ENCODE measurements at places on chromosomes 3 and 15.

- DNase-seq: no peak
Observed at GRCh38 chr15:29126821-29127461, 142.7 kb downstream of the NSMCE3 start.

- DNase-seq: no peak
Observed at GRCh38 chr3:43021186-43021585, 42.1 kb downstream of the GASK1A start.

DNA sequence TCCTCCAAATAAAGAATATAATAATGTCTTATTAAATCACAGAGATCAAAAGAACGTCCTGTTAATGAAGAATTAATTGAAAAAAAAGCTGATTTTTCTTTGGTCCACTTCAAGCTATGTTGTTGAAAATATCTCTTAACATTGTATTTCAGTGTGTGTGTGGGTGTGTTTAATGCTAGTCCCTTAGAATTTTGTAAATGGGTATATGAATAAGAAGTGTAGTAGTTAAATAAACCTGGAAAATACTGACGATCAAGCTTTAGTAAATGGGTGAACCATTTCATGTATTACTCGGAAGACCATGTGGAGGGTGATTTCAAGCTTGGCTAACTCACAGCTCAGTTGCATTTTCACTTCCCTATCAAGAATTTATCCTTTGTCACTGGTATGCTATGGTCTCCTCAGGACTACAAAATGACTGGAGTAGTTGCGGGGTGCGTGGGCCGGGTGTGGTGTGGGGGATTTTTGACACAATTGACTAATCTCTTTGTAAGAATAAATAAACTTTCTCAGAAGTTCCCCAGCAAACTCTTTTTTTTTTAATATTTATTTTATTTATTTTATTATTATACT is 586.4 kb downstream of the GRM7 start:
- no peak for DNase-seq

DNA sequence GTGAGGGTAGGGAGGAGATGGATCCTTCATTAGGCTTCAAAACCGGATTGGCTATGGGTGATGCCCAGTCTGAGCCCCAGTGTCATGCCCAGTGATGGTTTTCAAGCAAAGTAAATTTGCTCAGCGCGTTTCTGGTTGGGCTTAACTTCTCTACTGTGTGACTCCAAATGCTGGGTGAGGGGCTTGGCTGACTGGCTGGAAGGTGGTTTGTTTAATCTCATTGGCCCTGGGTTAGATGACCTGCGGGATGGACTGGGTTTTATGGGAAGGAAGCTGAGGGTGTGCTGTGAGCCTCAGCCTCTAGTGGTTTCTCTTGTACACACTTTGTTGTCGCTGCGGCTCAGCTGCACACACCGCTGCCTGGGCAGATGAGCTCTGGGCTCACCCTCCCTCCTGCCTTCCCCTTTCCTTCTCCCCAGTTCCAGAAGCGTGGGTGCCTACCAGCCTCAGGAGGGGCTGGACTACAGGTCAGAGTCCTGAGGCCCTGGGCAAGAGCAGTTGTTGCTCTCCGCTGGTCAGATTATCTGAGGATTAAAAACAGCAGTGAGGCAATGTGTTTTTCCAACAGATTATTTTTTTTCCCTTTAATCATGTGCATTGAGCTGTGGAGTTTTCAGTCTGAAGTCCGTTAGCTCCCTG is 18.6 kb downstream of the PDIA5 start:
- no peak for DNase-seq

- no peak for DNase-seq
Observed at GRCh38 chr15:41285285-41285684, 47.1 kb downstream of the OIP5 start.

GRCh38 chr3:41464401-41464800 is 265.1 kb downstream of the CTNNB1 start:
- no peak for DNase-seq

- DNase-seq: no peak
Observed at GRCh38 chr3:137148406-137148805, 190.6 kb downstream of the IL20RB start.

DNA sequence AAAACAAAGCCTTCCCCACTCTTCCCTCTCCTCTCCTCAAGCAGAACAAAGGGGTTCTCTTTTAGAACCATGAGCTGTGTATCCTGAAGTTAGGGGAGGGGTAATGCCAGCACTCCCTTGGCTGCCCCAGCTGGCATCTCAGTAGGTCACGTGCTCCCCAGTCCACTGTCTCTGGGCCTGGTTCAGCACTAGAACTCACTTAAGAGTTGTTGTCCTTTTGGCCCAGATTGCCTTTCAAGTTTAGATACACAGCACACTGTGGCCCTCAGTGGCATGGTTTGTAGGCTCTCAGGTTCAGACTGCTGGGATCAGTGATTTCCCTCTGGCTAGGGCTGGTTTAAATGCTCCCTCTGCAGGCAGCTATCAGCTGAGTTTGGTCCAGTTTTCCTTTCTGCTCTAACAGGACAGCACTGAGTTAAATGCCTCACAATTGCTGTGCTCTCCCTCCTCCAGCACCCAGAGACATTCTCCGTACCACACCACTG is 188.4 kb upstream of the ST8SIA2 start:
- DNase-seq: no peak

- no peak for DNase-seq
Observed at GRCh38 chr3:9508781-9509180, 44.8 kb downstream of the LHFPL4 start.

DNA sequence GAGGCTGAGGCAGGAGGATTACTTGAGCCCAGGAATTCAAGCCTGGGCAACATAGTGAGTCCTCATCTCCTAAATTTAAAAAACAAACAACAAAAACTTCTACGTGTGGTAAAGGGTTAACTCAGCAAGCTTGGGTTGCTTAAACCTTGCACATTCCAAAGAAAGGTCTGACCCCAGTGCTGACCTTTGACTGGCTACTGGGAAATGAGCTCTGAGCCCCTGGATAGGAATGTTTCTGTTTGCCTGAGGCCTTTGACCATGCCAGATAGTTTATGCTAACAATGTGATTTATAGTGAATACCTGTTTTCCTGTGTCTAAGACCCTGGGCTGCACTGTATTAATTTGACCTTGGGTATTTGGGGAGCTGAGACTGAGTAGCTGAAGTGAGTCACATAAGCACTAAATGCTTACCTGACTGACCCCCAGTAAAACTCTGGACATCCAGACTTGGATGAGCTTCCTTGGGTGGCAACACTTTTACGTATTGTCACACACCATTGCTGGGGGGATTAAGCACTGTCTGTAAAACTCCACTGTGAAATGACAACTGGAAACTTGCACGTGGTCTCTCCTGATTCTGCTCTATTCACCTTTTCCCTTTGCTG is 20.7 kb downstream of the TCAIM start:
- no peak for DNase-seq

- no peak for DNase-seq
Observed at GRCh38 chr15:91889111-91889815, 35.8 kb downstream of the SLCO3A1 start.

GRCh38 chr3:130607553-130608154 is 90.7 kb downstream of the COL6A6 start:
- no peak for DNase-seq

DNA sequence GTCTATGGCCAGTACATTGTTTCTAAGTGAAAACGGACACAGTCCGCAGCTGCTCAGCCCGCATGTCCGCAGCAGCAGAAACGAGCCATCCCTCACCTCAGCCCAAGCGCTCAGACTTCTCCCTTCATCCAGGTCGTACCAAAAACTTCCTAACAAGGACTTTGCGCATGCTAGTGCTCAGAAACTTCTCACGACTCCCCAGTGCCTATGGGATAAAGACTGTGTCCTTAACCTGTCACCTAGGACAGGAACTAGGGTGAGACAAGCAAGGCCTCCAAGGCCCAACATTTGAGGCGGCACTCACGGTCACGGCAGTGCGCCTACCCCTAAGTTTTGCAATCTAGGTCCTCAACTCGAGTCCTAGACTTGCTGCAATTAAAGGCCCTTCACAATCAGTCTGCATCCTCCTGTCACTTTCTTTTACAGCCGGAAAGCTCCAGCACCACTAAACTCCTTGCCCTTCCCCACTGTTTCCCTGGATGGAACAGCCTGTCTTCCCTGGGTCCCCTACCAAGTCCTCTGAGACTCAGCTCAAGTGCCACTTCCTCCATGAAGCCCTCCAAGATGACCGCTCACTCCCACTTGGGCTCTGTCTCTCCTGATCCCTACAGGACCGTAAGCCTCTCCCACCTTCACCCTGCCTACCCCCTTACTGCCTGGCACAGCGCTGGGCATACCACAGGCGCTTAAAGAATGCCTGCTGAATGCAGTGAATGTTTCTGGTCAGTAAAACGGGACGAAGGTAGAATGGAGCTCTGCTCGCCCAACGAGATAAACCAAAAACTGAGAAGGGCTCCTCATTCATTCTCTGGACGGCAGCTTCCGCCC is 1.2 kb downstream of the CLN6 start:
- DNase-seq: no peak

- DNase-seq: no peak
Observed at GRCh38 chr3:20589275-20589674, 403.3 kb upstream of the SGO1 start.

DNA sequence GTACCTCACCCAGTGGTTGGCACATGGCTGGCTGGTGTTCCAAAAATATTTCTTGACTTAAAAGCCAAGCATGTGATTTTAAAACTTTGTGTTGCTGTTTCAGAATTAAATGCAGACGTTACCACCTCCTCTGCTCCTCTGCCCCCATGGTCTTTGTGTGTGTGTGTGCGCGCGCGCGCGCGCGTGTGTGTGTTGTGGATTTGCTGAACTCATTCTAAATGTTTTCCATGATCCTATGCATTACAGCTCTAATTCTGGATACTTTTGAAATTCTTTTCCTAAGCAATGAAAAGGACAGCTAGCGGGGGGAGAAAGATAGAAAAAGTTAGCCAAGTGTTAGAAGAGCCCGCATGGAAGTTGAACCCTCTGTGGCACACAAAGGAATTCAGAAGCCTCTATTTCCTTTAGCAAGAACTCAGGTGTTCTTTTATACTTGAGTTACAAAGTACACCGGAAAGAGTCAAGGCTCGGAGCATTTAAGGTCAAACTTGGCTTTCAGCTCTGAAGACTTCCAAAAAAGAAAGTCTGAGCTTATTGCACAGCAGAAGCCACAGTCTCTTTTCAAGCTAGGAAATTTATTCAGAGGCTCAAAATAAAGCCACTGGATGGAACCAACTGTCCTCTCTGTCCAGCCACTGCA is 350.5 kb upstream of the TBL1XR1 start:
- no peak for DNase-seq

- DNase-seq: no peak
Observed at GRCh38 chr3:36741285-36741684, 23.1 kb downstream of the DCLK3 start.

DNA sequence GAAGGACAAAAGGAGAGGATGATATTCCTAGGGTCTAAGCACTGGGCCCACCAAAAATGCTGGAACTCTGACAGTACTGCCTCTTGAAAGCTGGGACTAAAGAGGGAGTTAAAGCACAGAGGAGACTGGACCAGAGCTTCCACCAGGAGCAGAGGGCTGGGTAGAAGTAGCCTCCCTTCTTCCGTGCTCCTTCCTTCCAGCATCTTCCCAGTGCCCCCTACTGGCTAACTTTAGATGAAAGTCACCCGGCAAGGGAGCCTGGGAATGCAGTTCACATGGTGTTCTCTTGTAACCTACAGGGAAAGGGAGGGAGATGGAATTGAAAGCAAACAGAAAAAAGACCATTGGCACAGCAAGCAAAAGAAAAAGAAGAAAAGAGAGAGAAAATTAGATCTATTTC is 106.1 kb upstream of the COL8A1 start:
- no peak for DNase-seq

DNA sequence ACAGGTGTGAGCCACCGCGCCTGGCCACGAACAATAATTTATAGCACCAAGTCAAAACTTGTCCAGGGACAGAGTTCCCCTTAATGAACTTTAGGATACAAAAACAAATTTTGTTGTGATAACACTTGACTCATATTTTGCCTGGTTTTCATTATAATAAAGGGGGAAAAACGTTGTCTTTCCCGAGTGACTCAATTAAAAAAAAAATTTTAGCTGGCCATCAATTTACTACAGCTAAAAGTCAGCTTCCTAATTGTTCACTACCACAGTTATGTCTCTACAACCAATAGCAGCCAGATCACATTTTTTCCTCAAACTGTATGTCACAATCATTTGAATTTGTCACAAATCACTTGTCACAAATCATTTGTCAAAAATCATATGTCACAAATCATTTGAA is 116.0 kb downstream of the P3H2 start:
- no peak for DNase-seq

DNA sequence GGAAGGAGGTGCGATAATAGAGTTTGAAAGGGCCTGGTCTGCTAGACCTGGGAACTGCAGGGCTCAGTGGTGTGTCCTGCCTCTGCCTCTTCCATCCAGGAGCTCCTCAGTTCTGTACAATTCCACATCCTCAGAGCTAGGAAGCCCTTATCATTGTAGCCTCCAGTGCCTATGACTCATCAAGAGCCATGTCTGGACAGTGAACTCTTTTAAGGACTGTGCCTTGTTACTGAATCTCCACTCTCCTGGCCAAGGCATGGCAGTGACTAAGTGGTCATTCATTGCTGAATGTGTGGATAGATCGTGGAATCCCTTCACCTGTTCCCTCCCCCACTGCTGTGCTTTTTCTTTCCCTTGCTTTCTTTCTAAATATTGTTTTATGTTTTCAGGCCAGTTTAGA is 2.9 kb downstream of the TIMP4 start:
- no peak for DNase-seq

DNA sequence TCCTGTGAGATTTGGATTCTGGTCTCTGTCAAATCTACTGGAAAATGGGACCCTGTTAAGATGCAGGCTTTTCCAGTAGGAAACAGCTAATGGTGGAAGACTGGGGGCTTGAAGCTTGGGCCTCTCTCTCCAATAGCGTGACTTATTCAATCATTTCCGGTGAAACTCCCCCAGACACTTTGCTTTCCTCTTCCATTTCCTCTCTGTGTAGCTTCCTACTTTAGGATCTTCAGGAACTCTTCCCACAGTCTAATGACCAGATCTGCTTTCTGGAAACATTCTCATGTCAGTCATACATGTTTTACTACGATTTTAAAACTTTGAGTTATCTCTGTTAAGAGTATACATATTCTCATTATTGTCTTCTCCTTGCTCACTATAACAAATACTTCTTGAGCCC is 28.0 kb upstream of the TPRG1 start:
- no peak for DNase-seq

- DNase-seq: no peak
Observed at GRCh38 chr3:127668906-127669305, 3.8 kb upstream of the ABTB1 start.

GRCh38 chr3:172359231-172359630 is 89.0 kb downstream of the GHSR start:
- DNase-seq: no peak

GRCh38 chr3:17626395-17626794 is 116.0 kb downstream of the TBC1D5 start:
- DNase-seq: no peak

- DNase-seq: no peak
Observed at GRCh38 chr3:184423561-184423960, 43.7 kb downstream of the CHRD start.

GRCh38 chr3:137041686-137042085 is 83.9 kb downstream of the IL20RB start:
- DNase-seq: no peak

Measured in stimulated activated CD4-positive, alpha-beta T cell treated with anti-CD3 and anti-CD28 coated beads, Interleukin-1b, Interleukin-23, amount 100 ng/mL, for 1 hour (primary cell).